Activated T-helper 1 cell treated with anti-CD3 and anti-CD28 coated beads, Interleukin-2, amount 50 U/mL, for 16 hours (primary cell): ENCODE measurements at places on chromosomes 5 and 9.

GRCh38 chr5:39219437-39219836 lies at the start of gene FYB1:
Gene FYB1, minus strand, starts transcription at chr5:39219563. Its CDS starts 16,603 bp downstream, at chr5:39202960.
- no peak for DNase-seq

GRCh38 chr9:117253261-117253660 lies 161.6 kb downstream of the ASTN2 start:
- DNase-seq: no peak

GRCh38 chr5:177478711-177479646 lies 5.5 kb upstream of the DBN1 start:
- DNase-seq: no peak

- no peak for DNase-seq
These were observed 35.3 kb downstream of the MPDZ start for GRCh38 chr9:13244181-13244580.

DNA sequence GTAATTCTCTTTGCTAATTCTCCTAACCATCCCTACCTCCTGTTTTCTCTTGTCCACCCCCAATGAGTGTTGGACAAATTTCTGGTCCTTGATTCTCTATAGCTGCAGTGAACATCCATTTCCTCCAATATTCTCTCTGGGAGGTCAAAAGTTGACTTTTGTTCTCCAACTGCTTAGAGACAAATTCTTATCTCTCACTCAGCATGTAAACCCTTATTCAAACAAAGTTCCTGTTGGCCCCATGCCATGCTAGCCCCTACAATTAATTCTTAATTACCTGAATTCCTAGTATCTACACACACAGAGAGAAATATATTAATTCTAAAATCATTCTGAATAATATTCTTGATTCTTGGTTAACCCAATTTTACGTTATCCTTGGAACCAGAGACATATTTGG lies 472.9 kb upstream of the ACTBL2 start:
- no peak for DNase-seq

DNA sequence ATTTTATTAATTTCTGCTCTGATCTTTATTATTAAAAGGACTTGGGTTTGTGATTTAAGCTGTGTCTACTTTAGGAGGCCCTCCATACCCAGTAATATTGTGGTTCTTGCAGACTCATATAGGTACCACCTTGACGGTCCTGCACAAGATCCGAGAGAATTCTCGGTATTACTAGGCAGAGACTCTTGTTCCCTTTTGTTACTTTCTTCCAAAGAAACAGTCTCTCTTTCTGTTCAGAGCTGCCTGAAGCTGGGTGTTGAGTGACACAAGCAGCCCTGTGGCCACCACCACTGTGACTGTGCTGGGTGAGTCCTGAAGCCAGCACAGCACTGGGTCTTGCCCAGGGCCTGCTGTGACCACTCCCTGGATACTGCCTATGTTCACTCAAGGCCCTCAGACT lies 666.6 kb downstream of the SEMA5A start:
- DNase-seq: no peak

GRCh38 chr9:128802482-128802881 lies 15.4 kb downstream of the TBC1D13 start:
- no peak for DNase-seq

DNA sequence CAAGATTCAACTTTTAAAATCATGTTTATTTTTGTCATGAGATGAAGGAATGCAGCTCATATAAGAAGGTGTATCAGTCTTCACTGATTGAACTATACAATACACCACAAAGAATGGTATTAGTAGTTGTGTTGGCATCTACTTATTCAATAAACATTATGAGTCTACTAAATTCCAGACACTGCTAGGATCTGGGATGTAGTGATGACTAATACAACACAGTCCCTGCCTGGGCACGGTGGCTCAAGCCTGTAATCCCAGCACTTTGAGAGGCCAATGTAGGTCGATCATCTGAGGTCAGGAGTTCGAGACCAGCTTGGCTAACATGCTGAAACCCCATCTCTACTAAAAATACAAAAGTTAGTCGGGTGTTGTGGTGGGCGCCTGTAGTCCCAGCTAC lies 171.4 kb upstream of the NFIB start:
- DNase-seq: no peak

GRCh38 chr5:75681125-75681830 lies 36.0 kb downstream of the POC5 start:
- no peak for DNase-seq

- DNase-seq: no peak
These were observed 330.5 kb upstream of the IRX4 start for GRCh38 chr5:2213121-2213730.

GRCh38 chr9:98654247-98654646 lies 54.5 kb downstream of the GABBR2 start:
- no peak for DNase-seq

DNA sequence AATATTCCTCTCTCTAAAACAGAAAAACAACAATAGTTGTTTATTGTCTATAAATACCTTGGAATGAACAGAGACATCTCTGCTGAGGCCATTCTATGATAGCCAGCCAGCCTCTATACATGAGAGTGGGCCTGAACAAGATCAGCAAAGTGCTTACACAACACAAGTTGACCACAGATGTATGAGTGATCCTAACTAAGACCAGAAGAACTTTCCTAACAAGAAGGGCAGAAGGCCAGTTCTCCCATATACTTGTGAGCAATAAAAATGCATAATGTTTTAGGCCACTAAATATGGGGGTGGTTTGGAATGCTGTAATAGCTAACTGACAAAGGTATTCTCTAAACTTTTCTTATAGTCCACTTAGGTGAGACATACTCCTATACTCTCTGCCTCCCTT lies 345.7 kb downstream of the SPATA31D1 start:
- no peak for DNase-seq

DNA sequence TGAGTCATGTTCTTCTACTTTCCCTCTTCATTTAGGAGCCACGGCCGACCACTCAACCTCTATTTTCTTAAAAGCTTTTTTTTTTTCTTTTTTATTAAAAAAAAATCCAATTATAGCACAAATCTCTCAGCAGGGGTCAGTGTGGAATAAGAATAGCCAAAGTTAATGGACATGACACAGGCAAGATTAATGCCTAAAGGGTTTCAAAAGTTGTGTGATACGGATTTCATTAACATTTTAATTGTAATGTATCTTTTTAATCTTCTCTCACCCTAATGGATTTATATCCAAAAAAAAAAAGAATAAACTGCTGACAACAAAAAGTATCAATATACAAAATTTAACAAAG lies 5.4 kb downstream of the NACC2 start:
- DNase-seq: no peak

DNA sequence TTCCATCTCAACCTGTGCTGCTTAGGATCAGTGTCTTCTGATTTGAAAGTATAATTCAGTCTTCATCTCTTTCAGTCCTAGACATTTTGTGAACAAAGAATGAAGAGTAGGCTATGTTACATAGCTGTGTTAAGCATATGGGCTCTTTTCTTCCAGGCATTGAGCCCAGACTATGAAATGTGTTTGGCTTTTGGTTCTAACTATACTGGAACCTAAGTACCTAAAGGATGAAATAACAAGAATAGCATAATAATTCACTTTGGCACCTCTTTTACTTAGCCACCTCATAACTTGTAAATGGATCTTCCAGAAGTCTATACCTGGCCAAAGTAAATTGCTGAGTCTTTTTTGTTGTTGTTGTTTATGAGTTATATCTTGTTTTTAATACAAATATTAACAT lies 71.4 kb downstream of the SLF1 start:
- no peak for DNase-seq

DNA sequence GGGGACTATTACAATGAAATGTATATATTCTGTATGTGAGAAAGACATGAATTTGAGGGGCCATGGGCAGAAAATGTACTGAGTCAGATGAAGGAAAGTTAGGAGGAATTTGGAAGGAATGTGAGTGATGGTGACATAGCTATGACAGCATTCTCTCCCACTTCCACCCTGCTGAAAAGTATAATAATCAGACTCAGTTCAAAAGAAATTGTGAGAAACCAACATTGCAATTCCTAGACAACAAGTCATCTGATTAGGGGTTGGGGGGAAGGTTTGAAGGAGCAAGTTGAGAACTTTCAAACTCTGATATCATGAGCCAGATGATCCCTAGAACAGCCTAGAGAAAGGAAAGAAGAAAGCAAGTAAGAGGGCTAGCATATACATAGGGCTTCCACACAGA lies 370.6 kb downstream of the DMRTA1 start:
- DNase-seq: no peak

DNA sequence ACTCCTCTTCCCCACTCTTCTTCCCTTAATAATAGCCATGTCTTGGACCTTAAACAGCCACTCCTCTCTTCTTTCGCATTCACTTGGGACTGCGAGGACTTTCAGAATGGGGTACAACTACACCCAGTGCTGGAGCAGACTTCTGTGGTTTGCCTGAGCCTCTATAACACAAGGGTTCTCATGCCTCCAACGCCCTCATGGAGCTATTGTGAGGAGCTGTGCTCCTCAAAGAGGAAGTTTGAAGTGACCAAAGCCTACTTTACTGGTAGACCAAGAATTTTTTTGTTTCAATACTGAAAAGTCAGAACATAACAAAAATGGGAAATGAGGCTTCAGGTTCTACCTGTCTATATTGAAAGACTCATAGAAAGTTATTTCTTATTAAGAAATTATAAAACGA lies 316.4 kb downstream of the PIK3R1 start:
- DNase-seq: no peak

- DNase-seq: no peak
These were observed 184.9 kb upstream of the SLC12A2 start for GRCh38 chr5:127898551-127899213.

DNA sequence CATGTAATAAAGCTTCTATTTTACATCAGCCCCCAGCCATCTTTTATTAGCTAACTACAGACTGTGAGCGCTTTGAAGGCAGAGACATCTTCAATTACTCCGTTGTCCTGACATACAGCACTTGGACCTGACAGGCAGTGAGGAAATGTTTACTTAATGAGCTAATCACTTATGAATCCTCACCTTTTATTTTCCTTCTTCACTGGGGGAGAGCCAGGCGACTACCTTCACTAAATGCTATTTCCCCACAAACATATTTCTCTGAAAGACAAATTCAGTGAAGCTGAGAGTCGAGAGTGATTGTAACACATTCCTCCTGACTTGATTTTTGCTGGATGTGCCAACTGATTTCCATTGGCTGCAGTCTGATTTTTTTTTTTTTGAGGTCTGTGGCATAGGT lies 192.1 kb upstream of the CLINT1 start:
- DNase-seq: no peak

DNA sequence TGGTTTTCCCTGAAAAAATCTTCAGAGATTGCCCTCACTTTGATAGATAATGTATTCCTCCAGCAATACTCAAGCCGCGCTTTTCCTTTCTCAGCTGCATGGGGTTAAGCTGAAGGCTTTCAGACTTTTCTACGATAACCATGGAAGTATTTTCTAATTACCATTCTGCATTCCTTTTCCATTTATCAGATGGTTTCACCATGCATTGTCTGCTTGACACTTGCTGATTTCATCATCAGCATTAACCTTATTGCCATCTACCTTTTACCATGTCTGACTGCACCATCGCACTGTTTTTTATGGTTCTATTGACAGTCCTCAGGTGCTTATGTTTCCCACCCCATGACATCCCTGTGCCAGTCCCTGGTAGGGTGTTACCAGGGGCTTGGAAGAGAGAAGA lies 91.6 kb downstream of the DMAC1 start:
- no peak for DNase-seq

- no peak for DNase-seq
These were observed 220.5 kb downstream of the FOXD4L6 start for GRCh38 chr9:40907657-40908624.

- no peak for DNase-seq
These were observed 109.0 kb upstream of the ATP10B start for GRCh38 chr5:160961038-160961437.

DNA sequence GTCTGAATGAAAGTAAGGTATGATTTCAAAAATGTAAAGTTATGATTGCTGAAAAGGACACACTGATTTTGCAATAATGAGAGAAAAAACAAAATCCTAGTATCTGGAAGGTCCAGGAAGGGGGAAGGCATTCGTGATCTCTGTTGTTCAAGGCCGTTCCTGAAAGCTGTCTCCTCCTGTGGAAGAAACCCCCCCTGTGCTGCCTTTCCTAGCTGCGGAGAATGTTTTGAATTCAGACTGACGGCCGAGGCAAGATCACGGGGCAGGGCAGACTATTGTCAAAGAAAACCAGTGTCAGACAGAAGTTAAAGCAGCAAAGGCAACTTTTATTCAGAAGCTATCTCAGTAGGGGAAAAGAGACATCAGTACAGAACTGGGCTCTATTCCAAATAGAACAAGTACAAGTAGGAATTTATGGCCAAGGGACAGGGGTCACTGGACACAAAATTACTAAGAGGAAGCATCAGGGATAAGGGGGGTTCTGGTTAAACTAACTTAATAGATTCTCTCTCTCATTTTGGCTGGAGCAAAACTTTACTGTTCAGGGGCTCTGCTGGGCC lies 61.9 kb upstream of the IGFBPL1 start:
- no peak for DNase-seq

DNA sequence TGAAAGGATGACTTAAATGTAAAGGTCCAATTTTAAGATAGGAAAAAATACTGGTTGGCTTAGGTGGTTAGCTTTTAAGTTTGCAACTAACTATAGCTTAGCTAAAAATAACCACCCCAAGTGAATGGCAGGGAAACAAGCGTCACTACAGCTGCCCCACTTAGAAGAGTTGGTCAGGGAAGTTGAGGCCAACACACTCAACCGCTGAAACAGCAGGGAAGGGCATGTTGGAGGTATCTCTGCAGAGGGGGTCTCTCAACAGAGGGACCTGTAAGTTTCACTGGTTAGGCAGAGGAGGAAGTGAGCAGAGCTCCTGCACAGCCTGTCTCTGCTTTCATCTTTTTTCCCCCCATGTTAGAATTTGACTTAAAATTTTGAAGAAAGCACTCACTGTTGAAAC lies 75.3 kb downstream of the LHFPL2 start:
- no peak for DNase-seq

GRCh38 chr9:17003576-17004240 lies 131.1 kb upstream of the CNTLN start:
- DNase-seq: no peak

- no peak for DNase-seq
These were observed 144.4 kb upstream of the PHYKPL start for GRCh38 chr5:178376921-178377582.

GRCh38 chr9:137892424-137893191 lies 15.0 kb downstream of the CACNA1B start:
- no peak for DNase-seq
